Muscle of arm (tissue), 14 donors: ENCODE measurements at places on chromosomes 6 and 20. TPM values are rescaled to one million over a fixed set of nuclear protein-coding genes. Genes with fewer than 3 reads are reported as not detected.
A peak's percentile ranks its signal among the peaks of the same experiment; 100 is the strongest.

The FAM209B gene
- not detected for polyA plus RNA-seq

DNA sequence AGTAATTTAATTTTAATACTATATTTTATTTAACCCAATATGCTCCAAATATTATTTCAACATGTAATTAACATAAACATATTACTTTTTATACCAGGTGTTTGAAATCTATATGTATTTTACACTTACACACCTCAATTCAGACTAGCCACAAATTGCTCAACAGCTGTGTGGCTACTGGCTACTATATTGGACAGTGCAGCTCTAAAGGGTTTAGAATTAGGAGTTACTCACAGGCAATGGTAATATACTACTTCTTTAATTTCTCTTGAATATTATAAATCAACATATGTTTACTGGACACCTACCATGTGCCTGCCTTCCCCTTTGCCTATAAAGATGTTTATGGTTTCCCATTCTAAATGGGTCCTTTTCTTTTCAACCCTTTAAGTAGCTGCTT lies 2.3 kb downstream of the MTRF1L start:
- no peak for DNase-seq

DNA sequence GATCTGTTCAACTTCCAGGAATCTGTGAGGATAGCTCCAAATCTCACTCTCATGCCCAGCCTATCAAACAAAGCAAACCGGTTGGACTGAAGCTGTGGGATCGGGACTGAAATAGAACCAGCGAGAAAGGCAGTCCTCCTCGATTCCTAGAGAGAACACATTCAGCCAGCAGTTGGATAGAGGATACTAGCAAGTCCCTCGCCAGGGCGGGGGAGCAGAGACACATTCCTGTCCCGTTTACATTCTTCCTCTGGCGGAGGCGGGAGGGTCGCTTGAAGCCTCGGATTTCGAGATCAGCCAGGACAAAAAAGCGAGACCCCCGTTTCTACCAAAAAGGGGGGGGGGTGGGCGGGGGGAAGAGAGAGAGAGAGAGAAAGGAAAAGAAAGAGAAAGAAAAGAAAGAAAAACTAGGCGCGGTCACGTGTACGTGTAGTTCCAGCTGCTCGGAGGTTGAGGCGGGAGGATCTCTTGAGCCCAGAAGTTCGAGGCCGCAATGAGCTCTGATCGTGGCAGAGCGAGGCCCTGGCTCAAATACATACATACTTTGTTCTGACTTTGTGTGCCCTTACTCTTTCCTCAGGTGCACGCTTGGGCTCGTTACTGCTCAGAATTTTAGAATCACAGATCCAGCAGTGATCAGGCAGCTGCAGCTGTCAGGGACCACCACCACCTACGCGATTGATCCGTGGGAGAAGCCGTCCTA lies 19.5 kb downstream of the ZNF311 start:
- peak; percentile 94 for DNase-seq

- DNase-seq, result no peak
Observed at GRCh38 chr20:50577175-50578018, 67.2 kb downstream of the PTPN1 start.

DNA sequence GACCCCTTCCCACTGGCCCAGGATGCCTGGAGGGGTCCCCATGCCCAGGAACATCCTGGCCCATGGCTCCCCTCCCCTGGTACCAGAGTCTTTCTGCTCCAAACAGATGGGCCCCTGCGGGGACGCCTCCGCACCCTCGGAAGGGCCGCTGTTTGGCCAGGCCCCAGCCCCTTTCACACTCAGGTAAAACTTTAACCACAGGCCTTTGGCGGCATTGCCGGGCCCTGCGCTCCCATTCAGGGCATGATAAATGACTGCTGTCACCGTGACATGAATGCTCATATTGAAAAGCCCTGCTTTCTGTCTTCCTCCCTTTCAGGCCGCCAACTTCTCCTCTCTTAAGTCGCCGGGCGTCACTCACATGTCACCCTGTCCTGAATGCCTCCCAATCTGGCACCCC lies 141.5 kb upstream of the TOP1 start:
- DNase-seq, result no peak

The B4GALT5 gene
- 42.2 TPM for polyA plus RNA-seq

DNA sequence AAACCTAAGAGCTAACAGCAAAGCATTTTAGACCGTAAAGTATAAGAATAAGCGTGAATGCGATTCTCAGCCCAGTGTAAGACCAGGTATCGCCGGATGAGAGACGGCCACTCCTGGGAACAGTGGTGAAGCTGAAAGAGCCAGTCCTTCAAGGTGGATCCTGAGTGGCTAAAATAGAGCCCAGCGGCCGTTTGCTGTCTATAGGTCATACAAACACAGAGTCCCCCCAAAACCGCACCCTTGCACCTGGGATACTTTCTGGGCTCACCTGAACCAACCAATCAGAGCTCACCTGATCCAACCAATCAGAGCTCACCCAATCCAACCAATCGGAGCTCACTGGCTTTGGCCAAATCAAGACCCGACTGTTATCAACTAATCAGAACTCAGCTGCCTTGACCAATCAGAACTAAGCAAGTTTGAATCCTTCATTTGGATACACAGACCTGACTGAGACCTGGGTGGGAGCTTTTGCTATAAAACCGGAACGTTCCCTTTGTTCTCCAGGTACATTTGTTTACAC lies 248.2 kb downstream of the DLL1 start:
- DNase-seq, result no peak

DNA sequence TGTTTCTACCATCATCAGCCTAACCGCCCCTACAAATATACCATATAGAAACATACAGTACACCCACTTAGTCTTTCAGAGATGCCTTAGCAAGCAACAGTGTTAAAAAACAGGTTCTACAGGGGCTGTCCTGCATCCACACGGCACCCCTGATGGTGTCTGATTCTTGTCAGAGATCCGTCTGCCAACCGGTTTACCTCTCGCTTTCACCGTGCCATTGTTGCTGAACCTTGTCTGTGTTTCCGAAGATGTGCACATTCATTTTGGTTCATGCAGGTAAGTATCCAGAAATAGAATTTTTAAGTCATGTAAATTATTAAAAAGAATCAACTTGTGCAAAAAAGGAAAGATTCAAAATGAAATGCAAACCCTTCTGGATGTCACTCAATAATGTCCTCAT lies 52.9 kb downstream of the EPHA7 start:
- no peak for DNase-seq

The FHL5 gene
- polyA plus RNA-seq, result 2.6 TPM

DNA sequence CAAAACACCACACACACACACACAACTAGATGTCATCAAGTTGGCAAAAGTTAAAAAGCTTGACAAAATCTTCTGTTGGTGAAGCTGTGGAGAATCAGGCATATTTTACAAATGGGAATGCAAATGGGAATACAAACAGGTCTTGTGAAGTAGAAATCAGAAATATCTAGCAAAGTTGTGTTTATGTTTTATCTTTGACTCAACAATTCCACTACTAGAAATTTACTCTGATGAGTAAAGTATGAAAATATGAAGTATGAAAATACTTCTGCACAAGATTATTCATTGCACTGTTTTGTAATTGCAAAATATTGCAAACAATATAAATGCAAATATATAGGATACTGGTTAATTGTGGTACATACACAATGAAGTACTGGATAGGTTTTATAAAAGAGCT lies 1166.0 kb upstream of the GJE1 start:
- no peak for DNase-seq

DNA sequence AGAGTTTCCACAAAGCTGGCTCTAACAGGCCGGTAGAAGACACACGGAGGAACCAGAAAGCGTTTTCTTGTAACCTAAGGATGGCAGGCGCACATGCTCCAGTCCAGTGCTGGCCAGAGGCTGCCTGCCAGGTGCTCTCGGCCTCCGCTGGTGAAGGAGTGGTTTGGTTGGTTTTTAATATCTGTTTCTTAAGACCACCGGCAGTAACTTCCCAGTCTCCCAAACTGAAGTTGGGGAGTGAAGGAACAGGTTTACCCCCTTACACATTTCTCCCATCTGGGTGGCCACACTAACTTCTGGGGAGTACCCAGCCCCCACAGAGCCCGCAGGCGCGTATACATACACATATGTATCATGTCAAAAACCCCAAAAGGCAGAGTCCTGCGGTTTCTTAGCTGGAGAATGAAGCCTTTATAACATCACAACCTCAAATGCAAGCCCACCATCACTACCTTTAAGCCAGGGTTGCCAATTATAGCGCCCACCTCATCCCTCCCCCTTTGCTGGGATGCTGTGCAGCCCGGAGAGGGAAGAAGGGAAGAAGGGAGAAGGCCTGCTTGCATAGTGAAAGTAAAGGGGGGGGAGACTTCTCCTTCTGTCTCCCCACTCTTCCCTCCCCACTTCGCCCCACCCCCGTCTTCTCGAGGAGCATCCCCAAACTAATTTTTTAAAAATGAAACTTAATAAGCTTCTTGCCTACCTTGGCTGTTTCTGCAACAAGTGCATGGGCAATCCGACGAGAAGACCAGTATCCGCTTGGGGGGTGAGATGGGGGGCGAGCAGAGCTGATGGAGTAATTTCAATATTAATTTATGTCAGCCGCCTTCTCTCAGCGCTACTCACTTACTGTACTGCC lies 1.0 kb downstream of the TRERF1 start:
- DNase-seq, result no peak

The SERINC3 gene
- polyA plus RNA-seq, result 54.9 TPM

The PSORS1C2 gene
- polyA plus RNA-seq, result not detected

- DNase-seq, result no peak
Observed at GRCh38 chr6:105645958-105646357, 243.1 kb upstream of the PREP start.

- DNase-seq, result no peak
Observed at GRCh38 chr6:145860562-145860961, 46.0 kb upstream of the FBXO30 start.

GRCh38 chr6:89525786-89526562 lies 93.0 kb downstream of the ANKRD6 start:
- DNase-seq, result no peak

- DNase-seq, result no peak
Observed at GRCh38 chr6:110543106-110543505, 66.7 kb upstream of the SLC22A16 start.

The OTOR gene
- polyA plus RNA-seq, result not detected

The PGC gene
- not detected for polyA plus RNA-seq

The TMEM244 gene
- not detected for polyA plus RNA-seq

GRCh38 chr6:136980070-136980469 lies 58.0 kb downstream of the SLC35D3 start:
- no peak for DNase-seq

GRCh38 chr6:26197636-26197932 lies 110.4 kb downstream of the HFE start:
- DNase-seq, result no peak

The TRIM26 gene
- 12.6 TPM for polyA plus RNA-seq

The EYA2 gene
- polyA plus RNA-seq, result 4.4 TPM

The BEND3 gene
- 3.1 TPM for polyA plus RNA-seq

- DNase-seq, result no peak
Observed at GRCh38 chr20:24991897-24992486, 559 bp downstream of the APMAP start.

DNA sequence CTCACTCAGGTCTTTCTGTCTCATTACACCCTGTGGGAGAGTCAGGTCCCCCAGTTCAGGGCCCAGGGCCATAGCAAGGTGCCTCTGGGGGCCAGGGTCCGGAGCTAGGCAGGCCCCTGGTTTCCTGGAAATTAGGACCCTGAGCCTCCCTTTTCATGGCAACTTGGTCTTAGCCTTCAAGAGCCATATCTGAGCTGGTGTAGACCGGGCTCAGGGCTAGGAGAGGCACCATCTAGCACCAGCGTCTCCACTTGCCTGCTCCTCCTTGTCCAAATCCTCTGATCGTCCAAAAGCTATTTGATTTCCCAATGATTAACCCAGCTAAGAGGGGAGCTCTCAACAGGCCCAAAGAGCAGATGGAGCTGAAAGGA lies 5.6 kb downstream of the MDFI start:
- DNase-seq, result no peak

The NINL gene
- 31.5 TPM for polyA plus RNA-seq

The PLEKHG1 gene
- 17.7 TPM for polyA plus RNA-seq

GRCh38 chr6:10099529-10100140 lies 315.2 kb downstream of the TFAP2A start:
- DNase-seq, result peak; percentile 42

DNA sequence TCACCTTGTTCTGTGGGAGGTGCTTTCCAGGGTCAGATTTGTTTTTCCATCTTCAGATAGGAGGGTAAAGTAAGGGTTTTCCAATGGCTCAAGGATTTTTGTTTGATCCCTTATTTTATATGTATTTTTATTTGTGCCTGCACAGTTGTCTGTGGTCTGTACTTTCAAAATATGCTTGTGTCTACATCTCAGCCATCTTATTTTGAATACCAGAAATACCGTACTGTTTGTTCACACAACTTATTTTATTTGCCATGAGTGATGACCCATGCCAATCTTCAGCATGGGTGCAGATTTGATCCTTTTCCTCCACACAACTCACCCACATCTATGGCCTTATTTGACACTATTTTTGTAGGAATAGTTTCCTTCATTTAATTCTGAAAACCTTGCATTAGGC lies 72.2 kb upstream of the PTCHD4 start:
- no peak for DNase-seq

The DAAM2 gene
- polyA plus RNA-seq, result 41.0 TPM

The TTK gene
- 7.3 TPM for polyA plus RNA-seq

- DNase-seq, result no peak
Observed at GRCh38 chr6:150301846-150302519, 66.8 kb upstream of the IYD start.

The PBOV1 gene
- polyA plus RNA-seq, result not detected

The SIRPB1 gene
- not detected for polyA plus RNA-seq

- DNase-seq, result no peak
Observed at GRCh38 chr6:167094436-167094819, 28.5 kb upstream of the CCR6 start.

- DNase-seq, result no peak
Observed at GRCh38 chr6:110089323-110089722, 90.1 kb downstream of the WASF1 start.

- DNase-seq, result no peak
Observed at GRCh38 chr6:124599656-124600055, 362.6 kb upstream of the RNF217 start.

GRCh38 chr6:79330704-79331103 lies 96.2 kb upstream of the HMGN3 start:
- DNase-seq, result no peak

- no peak for DNase-seq
Observed at GRCh38 chr20:39944861-39945260, 744.2 kb downstream of the MAFB start.

DNA sequence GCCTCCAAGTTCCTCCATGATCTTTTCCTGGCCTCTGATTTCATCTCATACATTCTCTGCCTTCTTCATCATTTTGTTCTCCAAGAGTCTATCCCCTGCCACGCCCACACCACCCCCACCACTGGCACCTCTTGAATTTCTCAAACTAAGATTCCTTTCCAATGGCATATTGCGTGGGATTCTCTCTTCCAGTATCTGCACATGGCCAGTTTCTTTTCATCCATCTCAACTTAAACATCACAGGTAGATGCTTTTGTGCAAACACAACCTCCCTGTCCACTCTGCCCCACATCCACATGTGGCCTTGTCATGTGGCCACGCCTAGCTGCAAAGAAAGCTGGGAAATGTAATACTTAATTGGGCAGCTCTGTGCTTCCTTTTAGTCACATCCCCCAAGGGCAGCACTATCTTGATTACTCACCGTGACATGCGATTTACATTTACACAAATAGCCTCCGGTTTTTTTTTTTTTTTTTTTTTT lies 33.4 kb upstream of the ZMYND8 start:
- no peak for DNase-seq
